ENCODE measurements at places on chromosomes 7 and 10.

GRCh38 chr7:140281960-140282359 lies 105.2 kb upstream of the KDM7A start:
- H3K27ac ChIP-seq: no peak overlapping the region
- no peaks in the 10 kb centered on the region for H3K36me3 ChIP-seq
- no peaks in the 10 kb centered on the region for H3K27me3 ChIP-seq
- no peak for DNase-seq
- no peak overlapping the region for H3K4me3 ChIP-seq

DNA sequence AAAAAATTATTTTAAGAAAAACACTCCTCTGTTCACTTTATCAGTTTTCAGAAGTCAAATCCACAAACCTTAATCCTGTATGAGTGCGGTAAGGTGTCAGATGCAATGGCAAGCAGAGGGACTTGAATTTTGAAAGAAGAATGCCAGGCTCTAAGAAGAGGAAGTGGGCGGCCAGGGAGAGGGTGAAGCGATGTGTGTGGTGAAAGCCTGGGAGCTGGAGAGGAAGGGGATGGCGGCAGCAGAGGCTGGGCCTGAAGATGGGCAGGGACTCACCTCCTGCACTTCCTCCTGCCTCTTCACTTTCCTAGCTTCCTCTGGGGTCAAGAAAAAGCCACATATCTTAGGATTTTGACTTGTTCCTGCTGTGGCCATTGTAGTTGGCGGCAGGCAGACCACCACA lies 609.6 kb downstream of the PARD3 start:
- DNase-seq: no peak
- no peak overlapping the region for H3K27ac ChIP-seq

DNA sequence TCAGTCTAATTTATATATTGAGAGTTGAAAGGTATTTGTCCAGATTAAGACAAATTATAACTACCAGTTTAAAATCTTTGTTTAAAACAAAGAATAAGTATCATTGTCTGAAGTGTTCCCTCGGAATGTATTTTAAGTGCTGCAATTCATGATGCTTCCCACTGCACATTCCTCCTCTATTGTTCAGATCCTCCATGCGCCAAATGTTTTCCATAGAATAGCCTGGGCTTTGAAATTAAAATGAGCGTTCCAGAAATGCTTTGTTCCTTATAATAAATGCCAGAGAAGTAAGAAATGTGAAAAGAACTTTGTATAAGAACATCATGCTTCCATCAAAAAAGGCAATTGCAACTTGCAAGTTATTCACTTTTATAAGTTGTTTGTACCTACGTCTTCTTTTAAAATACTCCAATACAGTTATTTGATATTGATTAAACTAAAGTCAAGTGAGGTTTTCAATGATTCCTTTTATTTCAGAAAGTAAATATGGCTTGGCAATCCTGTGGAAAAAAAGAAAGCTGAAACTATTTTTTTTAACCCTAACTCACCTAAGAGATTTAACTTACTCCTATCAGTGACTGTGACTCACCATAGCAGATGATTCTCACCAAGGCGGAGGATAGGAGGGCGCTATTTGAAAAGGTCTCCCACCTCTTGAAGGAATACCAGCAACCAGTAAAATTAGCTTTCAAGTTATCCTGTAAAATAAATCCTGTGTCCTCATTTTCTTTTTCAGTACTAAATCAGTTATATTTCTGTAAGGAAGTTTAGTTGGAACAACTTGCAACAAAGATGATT lies 85.8 kb downstream of the CTNNA3 start:
- no peaks in the 10 kb centered on the region for H3K27me3 ChIP-seq
- H3K36me3 ChIP-seq: no peaks in the 10 kb centered on the region
- no peak overlapping the region for H3K4me3 ChIP-seq
- no peaks in the 10 kb centered on the region for H3K4me1 ChIP-seq

DNA sequence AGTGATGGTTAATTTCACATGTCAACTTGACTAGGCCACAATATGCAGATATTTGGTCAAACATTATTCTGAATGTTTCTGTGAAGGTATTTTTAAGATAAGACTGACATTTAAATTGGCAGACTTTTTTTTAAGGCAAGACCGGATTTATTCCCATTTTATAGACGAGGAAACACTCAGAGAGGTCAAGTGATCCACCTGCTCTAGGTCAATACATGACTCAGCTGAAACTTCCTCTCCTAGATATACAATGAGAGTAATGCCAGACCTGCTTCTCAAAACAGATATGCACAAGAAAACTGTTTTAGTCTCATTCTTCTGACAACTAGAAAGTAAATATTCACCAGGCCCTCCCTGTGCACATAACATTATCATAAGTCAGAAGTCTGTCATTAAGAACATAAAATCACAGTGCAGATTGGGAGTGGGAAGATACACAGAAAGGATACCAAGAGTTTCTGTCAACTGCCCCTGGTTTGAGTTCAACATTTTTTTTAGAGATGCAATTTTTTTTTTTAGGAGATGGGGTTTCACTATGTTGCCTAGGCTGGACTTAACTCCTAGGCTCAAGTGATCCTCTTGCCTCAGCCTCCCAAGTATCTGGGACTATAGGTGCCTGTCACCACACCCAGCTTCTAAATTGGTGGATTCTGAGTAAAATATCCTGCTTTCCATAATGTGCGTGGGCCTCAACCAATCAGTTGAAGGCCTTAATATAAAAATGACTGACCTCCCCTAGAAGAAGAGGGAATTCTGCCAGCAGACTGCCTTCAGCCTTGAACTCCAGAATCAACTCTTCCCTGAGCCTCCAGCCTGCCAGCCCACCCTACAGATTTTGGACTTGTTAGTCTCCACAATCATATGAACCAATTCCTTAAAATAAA lies 121.4 kb downstream of the ZFAND4 start:
- DNase-seq: no peak
- H3K27ac ChIP-seq: no peak overlapping the region
- no peaks in the 10 kb centered on the region for H3K27me3 ChIP-seq
- peaks cover under 1% of the 10 kb centered on the region for H3K36me3 ChIP-seq

GRCh38 chr10:114795039-114795438 lies 26.5 kb upstream of the FHIP2A start:
- no peak overlapping the region for H3K4me3 ChIP-seq
- DNase-seq: no peak
